Dermis blood vessel endothelial cell (primary cell): ENCODE measurements at places on chromosomes 7 and 10. TPM values are rescaled to one million over a fixed set of nuclear protein-coding genes. Genes with fewer than 3 reads are reported as not detected.

DNA sequence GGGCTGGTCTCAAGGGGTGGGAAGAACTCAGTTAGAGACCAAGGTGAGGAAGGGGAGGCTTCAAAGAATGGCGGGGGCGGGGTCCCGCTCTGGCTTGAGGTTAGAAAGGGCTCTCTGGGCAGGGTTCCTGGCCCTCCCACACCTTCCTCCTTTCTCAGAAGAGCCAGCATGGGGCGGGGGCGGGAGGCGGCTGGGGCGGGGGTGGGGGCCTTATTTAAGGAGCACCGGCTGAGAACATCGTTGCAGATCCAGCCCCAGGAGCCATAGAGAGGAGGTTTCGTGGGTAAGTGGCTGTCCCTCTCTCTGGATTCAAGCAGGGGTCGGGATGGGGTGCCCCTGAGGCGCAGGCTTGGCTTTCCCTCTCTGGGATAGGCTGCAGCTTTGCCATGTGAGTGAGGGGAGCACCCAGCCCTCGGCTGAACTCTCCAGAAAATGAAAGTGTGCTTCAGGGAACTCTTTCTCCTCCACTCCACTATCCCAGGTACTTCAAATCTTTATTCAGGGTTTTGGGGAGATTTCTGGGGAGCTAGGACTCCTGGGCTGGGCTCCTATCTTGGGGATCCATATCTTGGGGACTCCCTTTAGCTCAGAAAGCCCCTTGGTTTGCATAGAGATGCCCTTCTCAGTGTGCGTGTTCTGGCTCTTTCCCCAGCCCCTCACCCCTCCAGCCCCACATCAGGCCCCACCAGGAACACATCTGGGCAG lies 3.3 kb upstream of the CUEDC2 start:
- DNase-seq: no peak

- DNase-seq: no peak
These were observed 43.7 kb upstream of the PLXNA4 start for GRCh38 chr7:132619967-132620366.

GRCh38 chr7:80763289-80763688 lies 124.8 kb downstream of the CD36 start:
- DNase-seq: no peak

The GLRX3 gene
- 98.4 and 120 TPM in 2 replicates for total RNA-seq

GRCh38 chr7:44131173-44132029 lies 8.1 kb upstream of the POLD2 start:
- no peak for DNase-seq

DNA sequence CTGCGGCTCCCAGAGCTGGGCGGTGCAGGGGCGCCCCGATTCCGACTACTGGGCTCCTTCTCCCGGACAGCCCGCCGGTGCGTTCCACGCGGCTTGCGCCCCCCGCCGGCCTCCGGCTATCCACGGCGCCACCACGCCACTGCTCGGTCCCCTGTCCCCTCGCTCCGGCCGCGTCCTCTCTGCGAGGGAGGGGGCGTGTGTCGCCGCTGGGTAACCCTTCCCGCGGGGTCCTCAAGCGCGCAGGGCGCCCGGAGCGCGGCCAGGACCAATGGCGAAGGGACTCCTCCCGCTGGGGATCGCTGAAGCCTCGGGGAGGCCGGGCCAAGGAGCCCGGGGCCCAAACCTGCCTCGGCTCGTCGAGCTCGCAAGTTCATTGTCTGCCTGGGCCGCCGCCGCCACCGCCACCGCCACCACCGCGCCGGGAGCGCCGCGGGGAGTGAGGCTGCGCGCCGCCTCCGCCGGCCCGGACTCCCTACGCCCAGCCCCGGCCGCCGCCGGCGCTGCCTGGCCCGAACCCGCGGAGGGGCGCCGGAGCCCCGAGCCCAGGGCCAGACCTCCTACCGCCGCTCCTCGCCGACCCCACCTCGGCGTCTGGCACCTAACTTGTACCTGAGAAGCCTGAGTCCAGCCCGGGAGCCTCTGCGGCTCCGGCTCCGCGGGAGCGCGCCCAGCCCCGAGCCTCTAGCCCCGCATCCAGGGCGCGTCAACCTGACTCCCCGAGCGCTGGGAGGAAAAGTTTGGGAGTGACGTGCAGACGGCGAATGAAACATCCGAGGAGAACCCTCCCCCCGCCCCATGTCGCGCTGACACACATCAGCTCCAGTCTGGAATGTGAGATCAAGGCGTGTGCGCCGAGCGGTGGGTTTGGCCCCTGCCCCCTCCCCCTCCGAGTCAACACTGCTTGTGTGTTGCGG lies at the start of gene CHST15:
Gene CHST15 (minus strand): TSS at position 739 of the 914 bp plus-strand sequence. CDS start 47,386 bp downstream, outside the sequence.
- DNase-seq: peak; percentile 81

GRCh38 chr7:85356916-85357315 lies 170.1 kb upstream of the SEMA3D start:
- no peak for DNase-seq

The PNLIP gene
- total RNA-seq: not detected in 2 replicates

The CRYGN gene
- total RNA-seq: not detected in 2 replicates

GRCh38 chr7:17444673-17445072 lies 146.2 kb downstream of the AHR start:
- DNase-seq: peak; percentile 92

The TMEM139 gene
- 0.14 and 0.17 TPM in 2 replicates for total RNA-seq

GRCh38 chr7:149166142-149166541 lies 18.9 kb downstream of the ZNF398 start:
- DNase-seq: no peak

GRCh38 chr7:22676385-22676784 lies 50.6 kb upstream of the IL6 start:
- no peak for DNase-seq

The PRKAG2 gene
- total RNA-seq: 16.8 and 21.4 TPM in 2 replicates

DNA sequence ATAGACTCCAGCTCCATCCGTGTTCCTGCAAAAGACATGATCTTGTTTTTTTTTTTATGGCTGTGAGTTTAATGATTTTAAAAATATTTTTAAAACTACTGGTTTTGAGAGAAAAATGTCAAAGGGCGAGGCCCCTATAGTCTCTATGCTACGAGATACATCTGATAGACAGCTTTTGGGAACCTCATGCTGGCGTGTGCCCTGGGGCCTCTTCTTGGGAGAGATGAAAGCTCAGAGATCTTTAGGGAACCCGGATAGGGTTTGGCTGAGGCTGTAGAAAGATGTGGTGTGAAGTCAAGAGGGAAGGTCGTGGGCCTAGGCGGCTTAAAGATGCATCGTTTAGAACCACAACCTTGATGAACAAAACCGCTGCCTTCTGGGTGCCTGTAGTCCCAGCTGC lies 70.2 kb downstream of the PDIA4 start:
- DNase-seq: no peak
